ENCODE measurements at places on chromosomes 7 and 10.

GRCh38 chr10:72098301-72098835 is 10.0 kb upstream of the SPOCK2 start:
- no peak for DNase-seq

DNA sequence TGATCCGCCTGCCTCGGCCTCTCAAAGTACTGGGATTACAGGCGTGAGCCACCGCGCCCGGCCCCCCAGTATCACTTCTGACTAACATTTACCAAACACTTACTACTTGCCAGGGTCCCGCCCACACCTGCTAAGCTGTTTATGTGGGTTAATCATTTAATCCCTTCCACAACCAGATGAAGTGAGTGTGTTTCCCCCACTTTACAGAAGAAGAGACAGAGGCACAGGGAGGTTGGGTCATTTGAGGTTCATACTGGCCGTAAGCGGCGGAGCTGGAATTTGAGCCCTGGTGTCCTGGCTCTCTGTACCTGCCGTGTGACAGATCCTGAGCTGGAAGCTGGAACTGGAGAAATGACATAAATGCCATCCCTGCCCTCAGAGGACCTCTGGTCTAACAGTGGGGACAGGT is 15.1 kb upstream of the VPS37D start:
- DNase-seq = no peak

- DNase-seq = peak; percentile 69
Measured at GRCh38 chr7:39951226-39952194, 1.5 kb downstream of the CDK13 start.

- no peak for DNase-seq
Measured at GRCh38 chr10:92156874-92157773, 133.8 kb downstream of the CPEB3 start.
